Kidney tubule cell (primary cell): ENCODE measurements at places on chromosomes 6 and 20.

GRCh38 chr6:10511477-10511876 lies 9.7 kb upstream of the GCNT2 start:
- peak; percentile 84 for DNase-seq

DNA sequence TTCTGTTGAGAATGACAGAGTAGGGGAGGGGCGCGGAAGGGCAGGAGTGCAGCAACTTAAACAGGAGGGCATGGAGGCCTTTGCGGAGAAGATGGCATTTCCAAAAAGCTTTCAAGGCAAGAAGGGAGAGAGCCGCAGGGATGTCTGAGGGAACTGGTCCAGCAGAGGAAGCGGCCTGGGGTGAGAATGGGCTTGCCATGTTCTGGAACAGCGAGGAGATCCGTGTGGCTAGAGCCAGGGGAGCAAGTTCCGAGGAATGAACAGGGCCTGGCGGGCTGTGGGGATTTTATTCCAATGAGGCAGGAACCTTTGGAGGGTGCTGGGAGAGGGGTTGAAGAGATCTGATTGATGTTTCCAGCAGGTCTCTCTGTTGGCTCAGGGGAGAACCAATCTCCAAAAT lies 86.1 kb downstream of the PREX1 start:
- no peak for DNase-seq

DNA sequence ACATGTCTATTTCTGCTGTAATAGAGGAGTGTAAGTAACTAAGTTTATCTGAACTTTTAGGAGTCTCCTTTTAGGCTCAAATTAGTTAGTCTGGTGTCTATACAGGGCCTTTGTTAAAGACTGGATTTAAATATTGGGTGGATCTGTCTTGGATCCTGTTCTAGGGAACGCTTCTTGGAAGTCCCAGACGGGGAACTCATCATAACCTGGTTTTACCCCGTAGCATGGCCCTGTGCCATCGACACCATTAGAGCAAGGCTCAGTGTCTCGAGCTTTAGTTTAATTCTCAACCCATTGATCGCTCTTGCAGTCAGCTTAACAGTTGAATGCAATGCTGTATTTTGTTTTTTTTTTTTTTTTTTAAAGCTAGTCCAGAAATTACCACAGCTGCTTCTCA lies 89.9 kb downstream of the CARMIL1 start:
- peak; percentile 5 for DNase-seq

DNA sequence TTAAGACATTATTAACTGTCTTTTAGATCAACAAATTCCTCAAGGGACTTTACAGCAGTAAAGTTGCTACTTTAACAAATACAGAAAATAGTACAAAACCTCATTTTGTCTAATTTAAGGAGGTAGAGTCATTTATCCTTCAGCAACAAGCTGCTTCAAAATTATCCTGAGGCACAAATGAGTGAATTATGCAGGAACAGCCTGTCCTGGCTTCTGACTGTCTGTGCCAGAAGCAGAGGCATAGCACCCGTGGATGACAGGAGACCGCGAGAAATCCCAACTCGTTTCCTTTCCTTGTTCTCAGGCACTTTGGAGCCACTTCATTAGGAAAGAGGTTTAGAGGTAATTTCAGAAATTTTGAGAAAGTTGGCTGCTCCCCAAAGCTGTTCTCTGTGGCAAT lies 549.2 kb upstream of the BTBD3 start:
- DNase-seq: no peak

DNA sequence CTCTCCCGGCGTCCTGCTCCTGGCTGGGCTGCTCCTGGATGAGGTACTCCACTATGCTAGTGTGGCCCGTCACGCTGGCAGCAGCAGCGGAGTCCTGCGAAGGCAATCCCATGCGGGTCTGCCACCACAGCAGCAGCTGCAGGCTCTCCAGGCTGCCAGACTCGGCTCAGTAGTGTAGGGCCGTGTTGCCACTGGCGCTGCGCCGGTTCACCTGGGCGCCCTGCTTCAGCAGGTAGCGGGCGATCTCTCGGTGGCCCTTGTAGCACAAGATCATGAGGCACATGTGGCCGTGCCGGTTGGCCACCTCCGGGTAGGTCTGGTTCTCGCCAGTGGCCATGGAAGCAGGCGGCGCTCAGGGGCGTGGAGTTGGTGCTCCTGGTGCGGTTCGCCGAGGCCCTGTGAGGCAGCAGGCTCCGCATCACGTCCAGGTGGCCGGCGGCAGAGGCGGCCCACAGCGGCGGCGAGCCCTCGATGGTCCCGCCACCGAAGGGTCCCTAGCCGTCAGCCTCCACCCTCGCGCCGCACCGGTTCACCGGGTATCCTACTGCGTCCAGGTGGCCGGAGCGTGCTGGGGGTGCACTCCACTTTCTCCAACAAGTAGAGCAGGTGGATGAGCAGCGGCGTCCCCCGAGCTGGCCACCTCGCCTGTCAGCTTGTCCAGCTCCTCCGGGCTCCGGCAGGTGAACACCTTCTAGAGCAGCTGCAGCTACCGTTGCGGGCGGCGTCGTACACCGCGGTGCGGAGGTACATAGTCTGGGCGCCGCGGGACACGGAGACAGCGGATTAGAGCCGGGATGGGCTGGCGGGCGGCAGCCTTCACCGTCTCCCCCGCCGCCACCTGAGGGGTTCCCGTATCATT lies 19.8 kb downstream of the RFPL4B start:
- DNase-seq: no peak

- no peak for DNase-seq
Measured at GRCh38 chr20:22575087-22575721, 9.2 kb downstream of the FOXA2 start.

GRCh38 chr20:48275286-48276020 lies 490.2 kb upstream of the SULF2 start:
- no peak for DNase-seq

DNA sequence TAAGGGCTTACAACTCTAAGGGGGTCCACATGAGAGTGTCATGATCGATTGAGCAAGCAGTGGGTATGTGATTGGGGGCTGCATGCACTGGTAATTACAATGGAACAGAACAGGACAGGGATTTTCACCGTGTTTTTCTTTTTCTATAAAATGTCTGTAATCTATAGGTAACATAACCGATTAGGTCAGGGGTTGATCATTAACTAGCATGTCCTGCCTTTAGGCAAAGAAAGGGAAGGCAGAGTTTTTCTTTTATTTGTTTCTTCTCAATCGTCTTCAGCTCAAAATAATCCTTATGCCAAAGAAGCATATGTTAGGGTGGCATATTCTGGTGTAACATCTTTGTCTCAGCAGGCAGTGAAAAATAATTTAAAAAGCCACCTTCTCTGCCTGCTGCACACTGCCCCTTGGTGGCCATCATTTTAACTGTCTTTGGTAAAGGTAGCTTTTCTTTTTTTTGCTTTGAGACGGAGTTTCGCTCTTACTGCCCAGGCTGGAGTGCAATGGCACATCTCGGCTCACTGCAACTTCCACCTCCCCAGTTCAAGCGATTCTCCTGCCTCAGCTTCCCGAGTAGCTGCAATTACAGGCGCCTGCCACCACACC lies 9.7 kb upstream of the CEP43 start:
- peak; percentile 51 for DNase-seq

DNA sequence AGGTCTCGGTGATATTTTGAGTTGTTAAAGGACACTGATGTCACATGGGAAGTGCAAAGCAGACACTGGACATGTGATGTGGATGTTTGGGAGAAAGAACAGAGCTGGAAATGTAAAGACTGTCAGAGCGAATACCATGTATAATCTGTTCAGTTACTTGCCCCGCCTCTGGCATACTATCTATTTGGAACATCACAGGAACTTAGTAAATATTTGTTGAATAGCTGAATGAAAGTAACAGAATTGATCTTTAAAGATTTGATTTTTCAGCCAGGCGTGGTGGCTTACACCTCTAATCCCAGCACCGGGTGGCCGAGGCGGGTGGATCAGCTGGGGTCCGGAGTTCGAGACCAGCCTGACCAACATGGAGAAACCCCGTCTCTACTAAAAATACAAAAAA lies 13.8 kb upstream of the NHLRC1 start:
- DNase-seq: no peak

DNA sequence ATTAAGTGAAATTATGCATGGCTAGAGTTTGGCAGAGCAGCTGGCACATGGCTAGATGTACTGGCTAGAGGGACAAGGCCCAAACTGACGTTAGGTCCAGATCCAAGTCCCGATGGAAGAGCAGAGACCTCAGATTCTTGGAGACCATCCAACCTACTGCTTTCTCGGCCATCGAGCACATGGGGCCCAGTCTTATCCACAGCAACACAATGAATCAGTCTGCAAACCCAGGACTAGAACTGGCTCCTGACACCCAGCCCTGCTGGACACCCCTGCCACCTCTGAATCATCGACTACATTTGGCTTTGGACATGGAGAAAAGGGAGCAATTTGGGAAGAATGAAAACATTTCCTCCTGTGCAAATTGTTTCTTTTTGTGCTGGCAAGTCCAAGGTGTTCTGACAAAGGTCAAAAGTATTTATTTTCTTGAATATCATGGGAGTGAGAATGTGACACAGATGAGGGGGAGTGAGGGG lies 23.9 kb upstream of the YWHAB start:
- peak; percentile 75 for DNase-seq

- DNase-seq: no peak
Measured at GRCh38 chr20:63031251-63032014, 24.7 kb upstream of the BHLHE23 start.

DNA sequence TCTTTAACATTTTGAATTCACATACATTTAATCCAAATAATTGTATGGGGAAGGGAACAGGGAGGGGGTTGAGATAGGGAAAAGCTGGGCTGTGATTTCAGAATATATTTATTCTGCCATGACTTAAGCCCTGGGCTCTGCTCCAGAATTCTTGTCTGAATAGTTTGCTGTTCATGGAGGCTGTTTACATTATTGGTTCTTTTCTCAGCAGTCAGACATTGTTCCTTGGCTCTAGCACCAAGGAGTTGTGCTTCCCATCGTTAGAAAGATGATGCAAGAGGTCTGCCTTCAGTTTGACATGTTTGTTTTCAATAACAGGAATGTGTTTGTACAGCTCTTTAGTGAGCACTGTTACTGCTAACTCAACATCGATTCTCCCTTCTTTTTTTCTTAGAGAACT lies 198.8 kb upstream of the CDYL start:
- no peak for DNase-seq

DNA sequence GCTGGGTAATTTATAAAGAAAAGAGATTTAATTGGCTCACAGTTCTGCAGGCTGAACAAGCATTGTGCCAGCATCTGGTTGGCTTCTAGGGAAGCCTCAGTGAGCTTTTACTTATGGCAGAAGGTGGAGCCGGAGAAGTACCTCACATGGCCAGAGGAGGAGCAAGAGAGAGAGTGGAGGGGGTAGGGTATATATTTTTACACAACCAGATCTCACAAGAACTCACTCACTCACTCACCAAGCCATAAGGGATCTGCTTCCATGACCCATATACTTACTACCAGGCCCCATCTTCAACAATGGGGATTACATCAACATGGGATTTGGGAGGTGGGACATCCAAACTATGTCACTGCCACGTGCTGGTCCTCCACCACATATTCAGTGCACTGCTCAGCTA lies 152.6 kb upstream of the PRND start:
- DNase-seq: no peak

- no peak for DNase-seq
Measured at GRCh38 chr6:3426927-3427686, 29.7 kb downstream of the SLC22A23 start.

DNA sequence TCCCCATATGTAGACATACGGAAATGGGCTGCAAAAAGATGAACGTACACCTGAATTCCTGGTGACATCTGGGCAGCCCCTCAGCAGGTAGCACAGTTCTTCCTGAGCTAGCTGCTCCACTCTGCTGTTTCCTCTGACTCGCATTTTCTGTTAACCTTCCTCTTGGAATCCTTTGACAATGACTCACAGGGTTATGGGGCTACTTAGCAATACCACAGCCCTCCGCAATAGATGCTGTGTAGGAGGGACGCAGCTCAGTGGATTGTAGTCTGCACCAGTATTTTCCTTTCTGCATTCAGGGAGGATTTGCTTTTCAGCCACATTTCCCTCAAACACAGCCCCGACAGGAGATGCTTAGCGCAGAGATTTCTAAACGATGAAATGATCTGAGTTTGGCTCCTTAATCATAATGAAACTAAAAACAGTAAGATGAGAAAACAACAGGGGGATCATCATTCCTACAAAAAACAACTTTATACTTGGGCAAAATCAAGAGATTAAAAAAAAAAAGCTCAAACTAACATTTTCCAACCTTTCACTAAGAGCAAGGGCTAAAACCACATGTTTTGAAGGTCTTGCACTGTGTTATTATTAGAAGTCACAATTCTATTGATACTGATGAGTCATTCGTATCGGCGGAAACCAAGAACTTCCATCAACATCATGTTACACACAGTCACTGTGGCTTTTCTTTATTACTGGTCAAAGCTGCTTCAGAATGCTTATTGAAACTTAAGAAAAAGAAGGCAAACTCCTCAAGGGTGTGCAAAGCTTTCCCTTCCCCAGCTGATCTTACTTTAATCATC lies 12.2 kb downstream of the BACH2 start:
- peak; percentile 94 for DNase-seq

DNA sequence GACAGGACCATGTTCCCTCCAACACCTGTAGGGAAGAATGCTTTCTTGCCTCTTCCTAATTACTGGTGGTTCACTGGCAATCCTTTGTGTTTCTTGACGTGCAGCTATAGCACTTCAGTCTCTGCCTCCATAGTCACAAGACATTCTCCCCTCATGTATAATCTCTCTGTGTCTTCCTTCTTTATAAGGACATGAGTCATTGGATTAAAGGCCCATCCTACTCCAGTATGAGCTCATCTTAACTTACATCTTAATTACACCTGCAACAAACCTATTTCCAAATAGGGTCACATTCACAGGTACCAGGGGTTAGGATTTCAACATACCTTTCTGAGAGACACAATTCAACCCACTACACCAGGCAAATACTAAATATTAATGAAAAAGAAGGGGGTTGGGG lies 213.6 kb downstream of the RNGTT start:
- DNase-seq: peak; percentile 2

GRCh38 chr6:8079126-8079525 lies 14.9 kb upstream of the BLOC1S5 start:
- peak; percentile 83 for DNase-seq

DNA sequence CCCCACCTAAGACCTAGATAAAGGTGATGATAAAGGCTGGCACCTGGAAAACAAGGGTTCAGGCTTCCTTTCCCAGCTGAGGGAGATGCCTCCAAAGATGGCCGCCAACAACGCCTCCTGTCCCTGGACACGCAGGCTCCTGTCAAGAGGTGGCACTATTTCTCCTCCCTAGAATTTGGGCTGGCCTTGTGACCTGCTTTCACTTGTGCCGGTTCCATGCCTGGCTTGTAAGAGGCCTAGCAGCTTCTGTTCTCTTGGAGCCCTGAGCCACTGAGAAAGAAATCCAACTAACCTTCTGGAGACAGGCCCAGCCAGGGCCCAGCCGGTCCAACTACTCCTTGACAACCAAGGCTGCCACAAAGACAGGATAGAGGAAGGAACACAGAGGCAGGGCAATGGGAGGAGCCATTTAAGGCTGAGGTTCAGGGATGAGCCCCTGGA lies 60.2 kb upstream of the RALY start:
- peak; percentile 67 for DNase-seq

- DNase-seq: no peak
Measured at GRCh38 chr6:119209452-119210205, 131.2 kb upstream of the FAM184A start.

GRCh38 chr6:20092071-20092566 lies 120.2 kb downstream of the MBOAT1 start:
- peak; percentile 65 for DNase-seq
